ENCODE measurements at places on chromosomes 3 and 15.

DNA sequence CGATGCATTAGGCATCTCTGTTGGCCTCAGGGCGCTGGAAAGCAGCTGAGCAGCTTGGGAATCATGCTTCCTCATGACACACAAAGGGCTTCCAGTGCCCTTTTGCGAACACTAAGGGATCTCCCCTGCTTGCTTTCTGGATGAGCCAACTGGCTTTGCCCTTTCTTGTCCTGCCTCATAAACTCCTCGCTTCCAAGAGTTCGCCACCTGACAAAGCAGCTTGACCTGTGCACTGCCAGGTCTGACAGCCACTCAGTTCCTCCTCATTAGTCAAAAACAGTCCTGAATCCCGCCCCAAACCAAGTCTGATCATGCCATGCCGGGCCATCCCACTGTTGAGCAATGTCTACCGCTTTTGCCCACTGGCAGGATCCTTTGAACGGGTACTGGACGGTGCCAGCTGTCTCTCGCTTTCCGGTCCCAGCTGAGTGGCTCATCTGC lies 265.4 kb upstream of the LYSMD4 start:
- no peak for DNase-seq

DNA sequence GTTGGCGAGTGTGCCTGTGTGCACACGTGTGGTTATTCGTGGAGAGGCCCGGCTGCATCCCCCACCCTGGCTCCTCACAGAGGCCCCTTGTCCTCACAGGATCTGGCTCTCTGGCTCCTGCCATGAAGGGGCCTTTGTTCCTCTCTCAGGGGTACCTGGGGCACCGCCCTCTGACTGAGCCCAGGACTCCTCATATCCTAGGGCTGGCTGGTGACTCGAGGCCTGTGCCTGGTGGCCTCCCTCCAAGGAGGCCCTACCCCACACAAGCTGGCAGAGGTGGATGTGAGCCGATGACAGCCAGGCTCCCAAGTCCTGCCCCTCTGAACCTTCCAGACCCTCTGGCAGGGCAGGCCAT lies 10.0 kb downstream of the PRKCD start:
- no peak for DNase-seq

DNA sequence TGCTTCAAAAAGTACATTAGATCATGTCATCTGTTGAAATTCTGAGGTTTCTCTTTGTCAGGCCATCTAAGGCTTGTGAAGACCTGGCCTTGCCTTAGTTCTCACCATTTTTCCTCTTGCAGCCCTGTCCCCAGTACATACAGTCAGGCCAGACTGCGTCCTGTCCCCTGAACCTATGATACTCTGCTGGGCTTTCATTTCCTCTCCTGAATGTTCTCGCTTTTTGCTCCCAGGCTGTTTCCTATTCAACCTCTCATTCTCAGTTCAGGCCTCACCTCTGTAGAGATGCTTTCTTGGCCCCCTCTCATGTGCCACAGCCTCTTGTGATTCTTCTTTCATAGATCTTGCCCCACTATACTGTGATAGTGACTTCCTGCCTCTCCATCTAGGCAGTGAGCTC lies 648.8 kb upstream of the KCNMB2 start:
- no peak for DNase-seq

GRCh38 chr15:59020322-59020721 lies 32.9 kb downstream of the RNF111 start:
- DNase-seq = no peak

GRCh38 chr3:61682671-61683548 lies 121.5 kb downstream of the PTPRG start:
- DNase-seq = no peak

DNA sequence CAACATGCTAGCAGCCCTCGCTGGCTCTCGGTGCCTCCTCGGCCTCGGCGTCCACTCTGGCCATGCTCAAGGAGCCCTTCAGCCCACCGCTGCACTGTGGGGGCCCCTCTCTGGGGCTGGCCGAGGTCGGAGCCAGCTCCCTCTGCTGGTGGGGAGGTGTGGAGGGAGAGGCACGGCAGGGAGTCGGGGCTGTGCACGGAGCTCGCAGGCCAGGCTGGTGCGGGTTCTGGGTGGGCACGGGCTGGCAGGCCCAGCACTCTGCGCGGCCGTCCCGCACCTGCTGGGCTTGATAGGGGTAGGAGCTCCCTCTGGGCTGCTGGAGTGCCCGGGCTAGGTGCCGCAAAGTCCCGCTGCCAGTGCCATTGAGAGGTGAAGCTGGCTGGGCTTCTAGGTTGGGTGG lies 251.0 kb downstream of the SQOR start:
- DNase-seq = no peak

- no peak for DNase-seq
Observed at GRCh38 chr15:90987561-90988141, 6.7 kb downstream of the PRC1 start.

DNA sequence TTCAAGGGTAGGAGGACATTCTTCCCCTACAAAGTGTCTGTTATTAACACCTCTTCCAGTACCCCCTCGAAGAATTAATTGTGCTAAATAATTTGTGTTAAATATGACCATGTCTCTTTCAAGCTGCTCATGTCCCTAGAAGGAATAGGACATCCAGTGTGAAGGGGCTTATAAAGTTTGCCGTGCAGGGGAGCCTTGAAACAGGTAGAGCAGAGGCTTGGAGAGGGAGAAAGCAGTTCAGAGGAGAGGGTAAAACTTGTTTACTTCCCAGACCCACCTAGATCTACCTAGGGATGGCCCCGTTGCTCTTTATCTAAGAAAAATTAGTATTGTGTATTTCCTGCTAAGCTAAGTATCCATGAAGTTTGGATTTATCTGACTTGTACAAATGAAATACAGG lies 114.8 kb downstream of the CACNA2D3 start:
- no peak for DNase-seq

DNA sequence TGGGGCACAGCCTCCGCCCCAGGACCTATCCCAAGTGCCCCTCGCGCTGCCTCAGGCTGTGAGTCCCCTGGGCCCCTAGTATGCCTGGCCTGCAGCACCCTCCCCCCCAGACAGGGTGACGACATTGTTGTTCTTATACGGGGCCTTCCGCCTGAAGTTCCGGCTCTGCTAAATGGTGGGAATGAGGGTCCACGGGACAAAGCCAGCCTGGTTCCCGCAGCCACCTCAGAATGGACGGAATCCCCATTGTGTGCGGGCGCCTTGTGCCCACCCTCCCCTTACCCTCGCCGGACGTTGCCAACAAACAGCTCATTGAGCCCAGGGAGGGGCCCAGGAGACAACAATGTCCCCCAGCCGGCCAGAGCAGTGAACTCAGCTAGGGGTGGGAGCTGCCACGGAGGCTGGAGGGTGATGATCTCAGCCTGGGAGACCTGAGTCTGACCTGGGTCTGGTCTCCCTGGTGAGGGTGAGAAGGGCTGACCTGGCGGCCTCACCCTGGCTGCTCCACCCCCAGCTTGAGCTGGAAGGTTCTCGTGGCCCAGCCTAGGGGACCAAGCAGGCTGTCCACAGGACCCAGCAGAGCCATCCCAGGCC lies 10.2 kb upstream of the DLL4 start:
- no peak for DNase-seq

DNA sequence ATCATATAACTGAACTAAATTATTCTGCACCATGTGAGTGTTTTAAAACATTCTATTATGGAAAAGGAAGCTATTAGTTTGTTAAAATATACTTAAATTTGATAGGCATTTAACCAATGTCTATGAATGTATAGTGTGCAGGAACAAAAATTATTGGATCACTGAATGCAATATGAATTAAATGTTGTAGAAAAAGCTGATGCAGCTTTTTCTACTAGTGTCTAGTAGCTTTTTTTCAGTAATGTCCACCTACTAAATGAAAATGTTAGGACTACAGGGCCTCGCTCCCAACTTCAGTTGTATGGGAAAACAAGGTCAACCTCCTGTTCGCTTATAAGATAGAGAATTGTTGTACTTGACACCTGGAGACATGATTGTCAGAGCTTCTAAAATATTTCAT lies 335.0 kb downstream of the MECOM start:
- no peak for DNase-seq

DNA sequence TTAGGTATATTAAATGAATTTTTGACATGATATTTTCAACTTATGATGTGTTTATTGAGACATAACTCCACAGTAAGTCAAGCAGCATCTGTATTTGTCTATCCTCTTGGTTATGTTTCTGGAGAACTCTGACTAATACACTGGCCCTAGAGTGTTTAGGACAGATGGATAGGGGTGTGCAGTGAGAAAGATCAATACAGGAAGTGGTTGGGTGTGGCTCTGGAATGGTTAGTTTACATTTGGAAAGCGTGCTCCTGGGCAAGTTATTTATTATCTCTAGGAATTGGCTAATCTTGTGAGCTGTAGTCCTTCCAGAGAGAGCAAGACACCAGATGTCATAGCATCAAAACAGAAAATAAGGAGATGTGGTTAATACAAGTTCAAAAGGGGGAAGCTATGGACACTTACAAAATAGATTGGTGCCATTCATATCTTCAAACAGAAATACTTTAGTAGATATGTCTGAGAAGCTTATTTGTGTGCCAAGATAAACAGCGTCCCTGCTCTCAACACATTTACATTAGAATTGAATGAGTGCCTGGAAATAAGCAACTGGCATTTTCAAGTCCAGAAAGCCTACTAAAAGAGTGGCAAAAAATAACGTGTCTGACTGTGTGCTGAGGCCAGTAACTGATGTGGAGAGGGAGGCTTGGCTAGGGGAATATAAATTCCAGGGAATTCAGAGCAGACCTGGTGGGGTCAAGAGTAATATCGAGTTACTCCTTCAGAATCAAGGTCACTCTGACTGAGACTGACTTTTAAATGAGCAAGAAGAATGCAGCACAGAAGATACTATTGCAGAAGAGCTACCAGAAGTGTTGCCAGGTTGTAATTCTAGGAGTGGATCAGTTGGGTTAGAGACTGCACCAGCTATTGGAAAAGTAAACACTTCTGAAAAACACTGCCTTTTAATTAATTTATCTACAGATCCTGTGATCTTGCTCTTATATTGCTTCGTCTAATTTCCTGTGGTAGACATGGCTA lies 33.4 kb upstream of the PLAAT1 start:
- no peak for DNase-seq

- no peak for DNase-seq
Observed at GRCh38 chr3:58585994-58586393, 8.8 kb upstream of the FAM107A start.

DNA sequence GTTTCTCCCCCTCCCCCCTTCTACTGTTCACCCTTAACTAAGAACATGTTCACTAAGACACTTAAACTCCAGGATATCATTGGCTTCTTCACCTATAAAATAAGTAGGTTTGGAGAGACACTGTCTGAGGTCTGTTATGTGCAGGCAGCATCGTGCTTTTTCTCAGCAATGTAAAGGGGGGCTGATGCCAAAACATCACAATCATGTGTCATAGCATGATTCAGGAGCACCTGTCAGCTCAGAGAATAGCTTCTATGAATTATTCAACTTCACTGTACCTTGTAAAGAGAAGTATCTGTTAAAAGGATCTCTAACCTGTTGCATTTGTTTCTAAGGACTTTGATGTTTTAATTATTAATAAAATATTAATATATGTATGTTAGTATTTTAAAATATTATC lies 211.4 kb upstream of the EPHA3 start:
- no peak for DNase-seq

DNA sequence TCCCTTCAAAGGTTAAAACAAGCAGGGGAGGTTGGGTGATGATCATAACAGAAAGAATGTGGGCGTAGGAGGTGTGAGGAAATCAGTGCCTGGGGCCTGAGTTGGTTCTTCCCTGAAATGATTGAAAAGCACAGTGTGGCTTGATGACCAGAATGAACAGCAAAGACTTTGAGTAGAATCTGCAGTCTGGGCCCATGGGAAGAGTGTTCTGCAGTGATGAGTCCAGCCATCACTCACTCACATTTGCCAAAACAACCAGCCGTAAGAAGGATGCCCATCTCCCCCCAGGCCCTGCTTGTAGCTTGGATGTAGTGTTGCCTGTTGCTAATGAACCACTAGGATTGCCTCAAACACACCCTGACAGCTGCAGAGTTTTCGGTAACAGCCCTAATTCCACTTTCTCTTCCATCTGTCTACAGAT lies 67.9 kb downstream of the VGLL3 start:
- no peak for DNase-seq

GRCh38 chr15:34855413-34855812 lies 60.1 kb upstream of the ACTC1 start:
- DNase-seq = no peak
